H1 (cell line): ENCODE measurements at places on chromosomes 4 and X. TPM values are rescaled to one million over a fixed set of nuclear protein-coding genes. Genes with fewer than 3 reads are reported as not detected.

GRCh38 chr4:180810581-180810980 lies 1432.6 kb upstream of the TENM3 start:
- H3K27me3 ChIP-seq = no peaks in the 10 kb centered on the region
- H3K4me3 ChIP-seq = no peak overlapping the region
- H3K27ac ChIP-seq = no peak overlapping the region
- no peak for DNase-seq

DNA sequence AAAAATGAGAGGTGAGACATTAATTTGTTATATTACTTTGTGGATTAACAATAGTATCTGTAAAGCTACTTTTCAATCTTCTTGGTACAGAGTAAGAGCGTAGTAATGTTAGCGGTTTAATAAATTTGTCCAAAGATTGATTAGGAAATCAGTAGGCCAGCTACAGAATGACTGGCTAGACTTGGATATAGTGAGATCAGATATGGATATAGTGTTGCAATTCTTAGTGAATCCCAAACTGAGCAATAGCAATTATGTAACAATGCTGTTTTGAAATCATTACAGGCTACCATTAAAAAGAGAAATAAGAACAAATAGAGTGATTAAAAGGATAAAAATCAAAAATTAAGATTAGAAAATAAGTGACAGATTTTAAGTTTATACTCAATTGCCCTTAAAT lies 847 bp upstream of the UGT2A2 start:
- H3K4me3 ChIP-seq = no peak overlapping the region
- no peak overlapping the region for H3K27ac ChIP-seq
- H3K4me1 ChIP-seq = no peaks in the 10 kb centered on the region
- no peak for DNase-seq
- H3K36me3 ChIP-seq = no peaks in the 10 kb centered on the region

GRCh38 chrX:103063191-103063845 lies 653 bp downstream of the BEX1 start:
- H3K27me3 ChIP-seq = no peaks in the 10 kb centered on the region
- no peaks in the 10 kb centered on the region for H3K4me1 ChIP-seq
- H3K4me3 ChIP-seq = peak overlapping the region; percentile 84
- H3K36me3 ChIP-seq = no peaks in the 10 kb centered on the region
- peak; percentile 61 for DNase-seq

CNGA1 gene
- polyA plus RNA-seq = 0.17 and 0.63 TPM in 2 replicates

DNA sequence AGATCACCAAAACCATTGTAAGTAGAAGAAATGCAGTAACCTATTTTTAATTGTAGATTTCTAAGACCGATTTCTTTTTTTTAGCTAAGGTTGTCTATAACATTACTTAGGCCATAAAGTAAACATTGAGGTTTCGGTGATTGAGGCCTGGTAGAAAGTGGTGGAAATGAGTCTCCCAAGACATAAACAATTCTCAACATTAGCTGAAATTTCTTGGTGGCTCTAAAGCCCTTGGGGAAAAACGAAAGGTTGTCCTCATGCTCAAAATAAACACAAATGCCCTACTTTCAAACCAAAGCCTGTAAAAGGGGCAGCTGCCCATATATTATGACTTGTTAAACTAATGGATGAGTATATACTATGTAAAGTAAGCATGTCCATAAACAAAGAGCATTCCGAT lies 98.8 kb downstream of the SCFD2 start:
- no peaks in the 10 kb centered on the region for H3K27me3 ChIP-seq
- DNase-seq = no peak
- H3K27ac ChIP-seq = no peak overlapping the region
- no peaks in the 10 kb centered on the region for H3K4me1 ChIP-seq

- no peaks in the 10 kb centered on the region for H3K36me3 ChIP-seq
- no peak overlapping the region for H3K4me3 ChIP-seq
- H3K27me3 ChIP-seq = no peaks in the 10 kb centered on the region
- H3K27ac ChIP-seq = no peak overlapping the region
- H3K4me1 ChIP-seq = 0 out of 2 replicates have a peak, but pooled peaks cover 1% of the 10 kb centered on the region
- no peak for DNase-seq
Measured at GRCh38 chr4:29852537-29852936, 867.6 kb upstream of the PCDH7 start.

GRCh38 chr4:1285790-1286553 lies 3.7 kb upstream of the MAEA start:
- no peaks in the 10 kb centered on the region for H3K4me1 ChIP-seq
- H3K27ac ChIP-seq = no peak overlapping the region
- no peaks in the 10 kb centered on the region for H3K36me3 ChIP-seq

- H3K27ac ChIP-seq = no peak overlapping the region
- no peak overlapping the region for H3K4me3 ChIP-seq
- no peak for DNase-seq
- no peaks in the 10 kb centered on the region for H3K27me3 ChIP-seq
- H3K36me3 ChIP-seq = no peaks in the 10 kb centered on the region
Measured at GRCh38 chr4:85808864-85809263, 333.9 kb downstream of the ARHGAP24 start.

KIF4A gene
- polyA plus RNA-seq = 8.4 and 10.9 TPM in 2 replicates

DNA sequence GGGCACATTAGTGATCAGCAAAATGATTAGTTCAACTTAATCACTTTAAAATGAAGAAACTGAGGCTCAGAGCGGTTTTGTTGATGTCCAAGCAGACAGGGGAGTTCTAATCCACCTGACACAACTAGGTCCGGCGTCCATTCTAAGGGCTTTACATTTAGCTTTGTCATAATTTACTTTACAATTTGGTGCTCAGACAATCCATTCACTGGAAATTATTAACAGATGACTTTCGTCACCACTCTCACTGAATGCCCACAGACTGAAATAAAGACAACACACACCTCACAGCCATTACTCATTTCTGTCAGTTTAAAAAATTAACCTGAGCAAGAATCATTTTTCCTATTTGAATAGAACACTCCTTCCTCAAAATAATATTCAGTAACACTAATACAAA lies 10.8 kb downstream of the NR3C2 start:
- H3K27me3 ChIP-seq = no peaks in the 10 kb centered on the region
- H3K4me1 ChIP-seq = no peaks in the 10 kb centered on the region
- H3K4me3 ChIP-seq = no peak overlapping the region
- no peaks in the 10 kb centered on the region for H3K36me3 ChIP-seq
- no peak overlapping the region for H3K27ac ChIP-seq

GRCh38 chr4:171650543-171650942 lies 162.7 kb upstream of the GALNTL6 start:
- no peak for DNase-seq
- H3K27ac ChIP-seq = no peak overlapping the region
- no peak overlapping the region for H3K4me3 ChIP-seq
- no peaks in the 10 kb centered on the region for H3K36me3 ChIP-seq
- H3K27me3 ChIP-seq = no peaks in the 10 kb centered on the region

DNA sequence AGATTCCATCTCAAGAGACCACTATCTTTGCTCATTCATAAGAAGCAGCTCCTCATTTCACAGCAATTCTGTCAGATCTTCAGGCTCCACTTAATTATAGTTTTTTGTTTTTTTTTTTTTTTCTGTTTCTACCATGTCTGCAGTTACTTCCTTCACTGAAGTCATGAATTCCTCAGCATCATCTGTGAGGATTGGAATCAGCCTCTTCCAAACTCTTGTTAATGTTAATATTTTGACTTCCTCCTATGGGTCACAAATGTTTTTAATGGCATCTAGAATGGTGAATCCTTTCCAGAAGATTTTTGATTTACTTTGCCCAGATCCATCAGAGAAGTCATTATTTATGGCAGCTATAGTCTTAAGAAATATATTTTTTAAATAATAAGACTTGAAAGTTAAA lies 53.1 kb downstream of the BMP2K start:
- no peaks in the 10 kb centered on the region for H3K27me3 ChIP-seq
- no peaks in the 10 kb centered on the region for H3K4me1 ChIP-seq
- H3K4me3 ChIP-seq = no peak overlapping the region
- H3K27ac ChIP-seq = no peak overlapping the region
